ENCODE measurements at places on chromosomes 12 and 14. TPM values are rescaled to one million over a fixed set of nuclear protein-coding genes. Genes with fewer than 3 reads are reported as not detected.

Gene TBX3
- polyA plus RNA-seq, result 10.3 TPM

Gene SERPINA5
- 1.1 TPM for polyA plus RNA-seq

Gene TRHDE
- 2.7 TPM for polyA plus RNA-seq

Gene CLEC14A
- polyA plus RNA-seq, result 27.4 TPM

Gene GALNT8
- polyA plus RNA-seq, result 0.79 TPM

Gene FIGNL2
- 0.12 TPM for polyA plus RNA-seq
